ENCODE measurements at places on chromosomes 4 and X.

- no peak for DNase-seq
Measured at GRCh38 chr4:69811166-69811565, 48.8 kb downstream of the SULT1E1 start.

DNA sequence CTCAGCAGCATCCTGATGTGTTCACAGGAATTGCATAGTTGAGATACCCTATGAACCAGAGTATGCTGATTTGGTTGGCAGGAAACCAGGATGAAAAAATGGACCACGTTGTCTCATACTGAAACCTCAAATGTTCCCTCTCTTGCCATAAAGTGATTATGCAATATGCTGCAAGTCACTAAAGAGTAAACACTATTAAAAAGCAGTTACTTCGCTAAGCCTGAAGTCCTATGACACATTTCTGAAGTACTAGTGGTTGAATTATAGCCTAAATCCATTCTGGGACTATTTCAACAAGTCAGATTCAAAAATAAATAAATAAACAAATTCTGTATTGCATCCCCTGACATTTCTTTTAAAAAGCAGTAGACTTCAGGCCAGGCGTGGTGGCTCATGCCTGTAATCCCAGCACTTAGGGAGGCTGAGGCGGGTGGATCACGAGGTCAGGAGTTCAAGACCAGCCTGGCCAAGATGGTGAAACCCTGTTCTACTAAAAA, 106.0 kb upstream of the NAP1L5 start:
- no peak for DNase-seq

DNA sequence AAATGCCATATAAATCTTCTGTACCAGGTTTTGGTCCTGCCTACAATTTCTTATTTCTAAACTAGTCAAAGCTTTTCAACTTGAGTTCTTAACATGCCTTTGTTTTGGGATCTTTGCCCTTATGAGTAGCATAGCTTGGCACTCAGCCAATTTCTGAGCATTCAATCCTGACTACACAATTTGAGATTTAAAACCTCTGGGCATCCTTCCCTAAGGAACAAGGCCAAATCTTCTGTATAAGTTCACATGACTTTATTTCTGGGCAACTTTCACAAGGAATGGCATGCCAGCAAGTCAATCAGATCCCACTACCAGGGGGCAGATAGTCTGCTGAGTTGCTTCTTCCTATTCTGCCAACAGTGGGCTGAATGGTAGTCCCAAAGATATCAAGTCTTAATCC, 254.2 kb downstream of the ADAMTS3 start:
- no peak for DNase-seq

DNA sequence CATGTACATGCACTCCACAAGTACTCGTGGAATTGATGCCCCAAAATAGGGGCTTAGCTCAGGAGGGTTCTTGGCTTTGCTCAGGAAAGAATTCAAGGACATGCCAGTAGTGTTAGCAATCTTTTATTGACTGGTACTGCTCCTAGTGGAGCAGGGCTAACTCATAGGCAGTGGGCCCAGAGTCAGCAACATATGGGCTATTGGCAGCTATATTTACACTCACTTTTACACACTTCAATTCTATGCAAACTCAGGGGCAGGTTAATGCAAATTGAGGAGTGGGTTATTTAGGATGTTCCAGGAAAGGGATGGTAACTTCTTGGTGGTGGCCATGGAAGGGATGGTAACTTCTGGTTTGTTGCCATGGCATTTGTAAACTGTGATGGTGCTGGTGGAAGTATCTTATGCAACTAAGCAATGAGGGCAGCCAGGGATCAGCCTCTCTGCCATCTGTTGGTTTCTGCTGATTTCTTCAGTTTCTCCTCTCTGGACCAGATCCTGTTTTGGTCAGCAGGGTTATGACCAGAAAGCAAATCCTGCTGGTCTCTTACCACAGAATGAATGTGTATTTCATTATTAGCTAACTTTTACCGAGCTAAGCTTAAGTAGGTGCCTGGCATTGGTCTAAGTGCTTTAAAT, 69.2 kb upstream of the FAT1 start:
- no peak for DNase-seq

- no peak for DNase-seq
Measured at GRCh38 chr4:177041356-177041755, 248.6 kb upstream of the VEGFC start.

GRCh38 chr4:9921326-9921725, 100.0 kb downstream of the SLC2A9 start:
- no peak for DNase-seq

GRCh38 chr4:174628191-174628590, 105.9 kb upstream of the HPGD start:
- DNase-seq, result no peak

- DNase-seq, result no peak
Measured at GRCh38 chr4:48944756-48945241, 38.2 kb upstream of the OCIAD2 start.

Measured in hippocampal formation (tissue), 2 donors.